ENCODE measurements at places on chromosomes 7 and 10. TPM values are rescaled to one million over a fixed set of nuclear protein-coding genes. Genes with fewer than 3 reads are reported as not detected.

SLC13A1 gene
- total RNA-seq: not detected

NUTM2D gene
- total RNA-seq: 4.9 TPM

CALCR gene
- total RNA-seq: not detected

TUBB8 gene
- total RNA-seq: not detected

MSMB gene
- not detected for total RNA-seq

MMD2 gene
- not detected for total RNA-seq

INMT gene
- total RNA-seq: not detected

HERC4 gene
- 35.6 TPM for total RNA-seq

KCNMA1 gene
- 16.8 TPM for total RNA-seq

CELF2 gene
- total RNA-seq: 1.5 TPM

SPDYE18 gene
- total RNA-seq: not detected

MBL2 gene
- total RNA-seq: not detected

HOXA11 gene
- not detected for total RNA-seq

TAS2R38 gene
- not detected for total RNA-seq
